Calu3 (cell line): ENCODE measurements at places on chromosomes 7 and 10.

- DNase-seq, result no peak
These were observed 3.4 kb downstream of the PHF14 start for GRCh38 chr7:10977113-10977512.

DNA sequence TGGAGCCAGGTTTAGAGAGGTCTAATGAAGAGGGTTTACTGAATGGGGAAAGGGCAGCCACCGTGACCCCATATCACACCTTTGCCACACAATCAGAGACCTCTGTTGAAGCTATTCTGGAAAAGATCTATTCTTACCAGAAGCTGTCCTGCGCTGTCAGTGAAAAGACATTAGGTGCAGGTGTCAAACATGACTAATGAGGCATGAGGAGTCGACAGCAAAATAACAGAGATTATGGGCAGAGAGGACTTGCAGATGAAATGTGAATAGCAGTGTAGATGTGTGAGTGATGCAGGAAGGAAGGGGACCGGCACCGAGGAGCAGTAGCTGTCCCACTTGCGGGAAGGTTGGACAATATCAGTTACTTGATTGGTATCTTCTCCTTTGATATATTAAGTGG lies 627.7 kb upstream of the GALNT17 start:
- DNase-seq, result no peak

DNA sequence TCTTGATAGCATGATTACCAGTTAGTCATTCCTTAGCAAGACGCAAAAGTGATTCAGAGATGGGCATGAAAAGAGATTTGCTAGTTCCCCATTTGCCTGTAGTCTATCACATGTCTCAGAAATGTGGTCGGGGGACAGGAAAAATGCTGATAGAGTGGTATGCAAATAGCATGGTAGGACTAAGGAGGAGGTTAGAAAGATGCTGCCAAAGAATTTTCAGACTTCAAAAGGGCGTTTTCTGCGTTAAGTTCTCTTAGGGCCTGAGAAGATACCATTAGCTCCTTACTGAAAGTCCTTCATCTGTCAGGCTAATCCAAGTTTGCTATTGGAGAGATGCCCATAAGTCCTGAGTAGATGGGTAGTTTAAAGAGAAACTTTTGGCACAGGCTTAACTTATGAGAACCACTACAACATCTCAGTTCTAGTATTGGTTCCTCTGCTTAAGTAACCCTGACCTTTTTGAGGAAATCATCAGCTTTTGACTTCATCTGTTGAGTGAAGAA lies 2.7 kb downstream of the CALD1 start:
- DNase-seq, result no peak

DNA sequence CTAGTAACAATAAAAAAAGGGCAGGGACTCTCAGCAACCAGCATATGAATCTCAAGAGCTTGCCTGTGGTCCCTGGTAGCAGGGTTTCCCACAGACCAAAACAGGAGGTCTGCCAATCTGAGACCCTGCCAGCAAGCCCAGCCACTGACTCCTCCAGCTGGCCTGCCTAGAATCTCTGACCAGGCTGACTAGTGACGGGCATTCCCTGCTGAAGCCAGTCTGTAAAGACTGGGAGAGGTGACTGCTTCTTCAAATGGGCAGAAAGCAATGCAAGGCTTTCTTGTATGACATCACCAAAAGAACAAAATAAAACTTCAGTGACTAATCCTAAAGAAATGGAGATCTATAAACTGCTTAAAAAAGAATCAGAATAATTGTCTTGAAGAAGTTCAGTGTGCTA lies 249.4 kb downstream of the TCF7L2 start:
- no peak for DNase-seq

DNA sequence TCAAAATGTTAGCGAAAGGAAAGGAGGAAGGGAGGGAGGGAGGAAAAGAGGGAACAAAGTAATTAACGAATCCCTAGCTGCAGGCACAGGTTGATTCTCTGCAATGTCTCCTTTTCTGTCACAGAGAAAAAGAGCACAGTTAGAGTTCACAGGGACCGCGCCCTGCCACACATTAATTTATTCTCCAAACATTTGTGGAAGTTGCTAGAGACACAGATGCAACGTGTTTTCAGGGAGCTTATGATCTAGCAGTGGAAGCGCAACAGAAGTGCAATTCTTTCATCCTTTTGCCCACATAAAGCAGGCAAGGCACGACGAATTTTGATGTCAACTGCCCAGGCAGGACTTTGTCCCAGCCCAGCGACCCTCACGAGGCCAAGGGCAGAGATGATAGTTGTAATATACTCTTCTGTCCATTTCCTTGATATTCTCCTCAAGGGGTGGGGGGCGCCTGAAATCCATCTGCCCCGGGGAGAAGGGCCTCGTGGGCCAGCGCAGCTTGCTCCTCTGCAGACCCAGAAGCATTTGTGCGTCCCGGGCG lies 101.7 kb upstream of the ZNF438 start:
- no peak for DNase-seq

GRCh38 chr7:29090151-29090805 lies 56.1 kb downstream of the CPVL start:
- no peak for DNase-seq

- no peak for DNase-seq
These were observed 117.6 kb downstream of the HIP1 start for GRCh38 chr7:75621124-75621523.

DNA sequence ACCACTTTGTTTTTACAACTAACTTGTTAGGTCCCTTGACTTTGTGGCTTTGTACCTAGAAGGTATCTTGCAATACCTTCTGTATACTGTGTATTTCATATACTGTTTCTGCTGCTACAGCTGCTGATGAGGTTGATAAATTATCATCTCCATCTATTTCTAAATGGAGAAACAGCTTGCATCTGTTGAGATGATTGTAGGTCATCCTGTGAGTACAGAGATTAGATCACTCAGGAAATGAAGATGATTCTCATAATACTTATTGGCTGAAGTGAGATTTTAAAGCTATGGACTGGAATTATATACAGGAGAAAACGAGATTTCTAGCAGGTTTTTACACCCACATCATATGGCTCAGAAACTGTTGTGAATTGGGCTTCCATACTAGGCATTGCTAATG lies 280.5 kb downstream of the KCND2 start:
- no peak for DNase-seq

GRCh38 chr10:34854147-34854601 lies 39.1 kb upstream of the PARD3 start:
- no peak for DNase-seq

- no peak for DNase-seq
These were observed 263.0 kb downstream of the BAMBI start for GRCh38 chr10:28940158-28940888.

DNA sequence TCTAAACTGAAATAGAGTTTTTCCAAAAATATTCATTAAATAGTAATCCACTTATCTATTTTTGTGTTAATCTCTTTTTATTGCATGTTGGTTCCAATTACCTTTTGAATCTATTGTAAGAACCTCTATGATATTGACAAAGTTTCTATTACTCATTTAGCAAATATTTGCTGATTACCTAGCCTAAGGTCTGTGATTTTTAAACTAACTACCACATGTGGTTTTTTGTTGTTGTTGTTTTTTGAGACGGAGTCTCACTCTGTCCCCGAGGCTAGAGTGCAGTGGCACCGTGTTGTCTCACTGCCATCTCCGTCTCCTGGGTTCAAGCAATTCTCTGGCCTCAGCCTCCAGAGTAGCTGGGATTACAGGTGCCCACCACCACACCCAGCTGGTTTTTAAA lies 2.0 kb upstream of the ASB13 start:
- no peak for DNase-seq

- DNase-seq, result no peak
These were observed 220.5 kb downstream of the CCSER2 start for GRCh38 chr10:84548869-84549268.

DNA sequence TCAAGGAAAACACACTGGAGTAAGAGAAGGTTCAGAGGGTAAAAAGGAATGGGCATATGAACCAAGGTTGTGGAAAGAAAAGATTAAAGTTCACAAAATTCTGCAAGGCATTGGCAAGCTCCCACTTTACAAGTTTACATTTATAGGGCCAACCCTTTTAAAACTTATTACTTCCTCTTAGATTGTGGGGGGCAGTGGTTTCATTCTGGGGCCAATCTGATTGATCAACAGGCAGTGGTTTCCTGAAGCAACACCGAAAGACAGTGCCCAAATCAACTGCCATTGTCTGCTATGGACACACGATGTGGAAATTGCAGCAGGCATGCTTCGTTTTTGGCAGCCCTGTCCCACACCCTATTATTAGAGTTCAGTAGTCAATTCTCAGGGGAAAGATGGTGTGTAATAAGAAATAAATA lies 154.0 kb downstream of the SGMS1 start:
- DNase-seq, result no peak
